AG04450 (cell line): ENCODE measurements at places on chromosomes 6 and 20.
A peak's percentile ranks its signal among the peaks of the same experiment; 100 is the strongest.

DNA sequence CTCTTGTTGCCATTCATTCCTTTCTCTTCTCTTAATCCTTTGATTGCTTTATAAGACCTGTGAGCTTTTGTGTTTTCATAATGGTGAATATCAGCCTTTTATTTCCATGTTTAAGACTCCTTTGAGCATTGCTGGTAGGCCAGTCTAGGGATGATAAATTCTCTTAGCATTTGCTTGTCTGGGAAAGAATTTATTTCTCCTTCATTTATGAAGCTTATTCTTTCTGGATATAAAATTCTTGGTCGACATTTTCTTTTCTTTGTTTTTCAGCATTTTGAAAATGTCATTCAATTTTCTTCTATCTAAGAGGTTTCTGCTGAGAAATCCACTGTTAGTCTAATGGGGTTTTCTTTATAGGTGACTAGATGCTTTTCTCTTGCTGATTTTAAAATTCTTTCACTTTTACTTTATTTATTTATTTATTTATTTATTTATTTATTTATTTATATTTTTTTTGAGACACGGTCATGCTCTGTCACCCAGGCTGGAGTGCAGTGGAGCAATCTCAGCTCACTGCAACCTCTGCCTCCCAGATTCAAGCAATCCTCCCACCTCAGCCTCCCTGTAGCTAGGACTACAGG is 15.0 kb downstream of the ARFGEF3 start:
- DNase-seq: no peak

DNA sequence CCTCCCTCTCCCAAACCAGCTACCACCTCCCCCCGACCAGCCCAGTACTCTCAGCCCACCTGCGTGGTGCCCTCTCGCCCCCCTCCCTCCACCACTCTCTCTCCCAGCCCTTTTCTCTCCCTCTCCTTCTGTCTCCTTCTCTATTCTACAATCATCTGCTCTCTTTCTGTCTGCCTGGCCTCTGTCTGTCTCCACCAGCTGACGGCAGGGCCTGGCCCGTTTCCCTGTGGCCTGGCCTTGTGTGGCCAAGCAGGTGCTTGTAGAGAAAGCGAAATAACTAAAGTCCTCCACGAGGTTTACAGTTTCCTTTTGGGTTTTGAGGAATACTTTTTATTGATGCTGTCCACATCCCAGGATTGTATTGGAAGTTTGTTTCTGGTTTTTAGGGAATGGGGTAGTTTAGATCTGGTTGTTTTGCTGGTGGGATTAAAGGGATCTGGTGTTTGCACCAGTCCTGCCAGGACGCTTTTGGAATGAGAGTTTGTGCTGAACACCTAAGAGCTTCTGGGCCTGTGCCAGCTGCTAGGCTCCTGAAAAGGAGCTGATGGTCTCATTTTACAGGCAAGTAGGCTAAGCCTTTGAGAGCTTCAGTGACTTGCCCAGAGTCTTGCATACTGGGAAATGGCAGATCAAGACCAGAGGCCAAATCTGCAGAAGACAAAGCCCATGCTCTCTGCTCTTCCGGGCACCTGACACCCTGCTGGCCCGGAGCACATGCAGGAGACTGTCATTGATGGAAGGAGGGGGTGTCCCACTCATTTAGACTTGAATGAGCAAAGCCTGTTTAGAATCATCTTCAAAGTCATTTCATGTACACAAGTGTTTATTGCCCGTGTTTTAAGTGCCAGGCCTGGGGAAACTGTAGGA is 161.7 kb downstream of the SYCP2 start:
- DNase-seq: no peak

- no peak for DNase-seq
Measured at GRCh38 chr6:151294561-151295101, 54.9 kb downstream of the AKAP12 start.

- no peak for DNase-seq
Measured at GRCh38 chr6:118313762-118314161, 234.3 kb upstream of the PLN start.

GRCh38 chr20:33038243-33038642 is 6.8 kb downstream of the BPIFB6 start:
- no peak for DNase-seq

DNA sequence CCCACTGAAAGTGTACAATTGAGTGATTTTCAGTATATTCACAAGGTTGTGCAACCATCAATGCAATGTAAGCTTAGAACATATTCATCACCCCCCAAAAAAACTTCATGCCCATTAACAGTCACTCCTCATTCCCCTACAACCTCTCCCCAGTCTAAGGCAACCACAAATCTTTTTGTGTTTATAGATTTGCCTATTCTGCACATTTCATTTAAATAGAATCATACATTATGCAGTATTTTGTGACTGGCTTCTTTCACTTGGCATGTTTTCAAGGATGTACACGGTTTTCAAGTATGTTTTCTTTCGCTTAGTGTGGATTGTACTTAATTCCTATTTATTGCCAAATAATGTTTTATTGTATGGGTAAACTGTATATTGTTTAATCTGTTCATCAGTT is 329.3 kb upstream of the RNF24 start:
- DNase-seq: no peak

DNA sequence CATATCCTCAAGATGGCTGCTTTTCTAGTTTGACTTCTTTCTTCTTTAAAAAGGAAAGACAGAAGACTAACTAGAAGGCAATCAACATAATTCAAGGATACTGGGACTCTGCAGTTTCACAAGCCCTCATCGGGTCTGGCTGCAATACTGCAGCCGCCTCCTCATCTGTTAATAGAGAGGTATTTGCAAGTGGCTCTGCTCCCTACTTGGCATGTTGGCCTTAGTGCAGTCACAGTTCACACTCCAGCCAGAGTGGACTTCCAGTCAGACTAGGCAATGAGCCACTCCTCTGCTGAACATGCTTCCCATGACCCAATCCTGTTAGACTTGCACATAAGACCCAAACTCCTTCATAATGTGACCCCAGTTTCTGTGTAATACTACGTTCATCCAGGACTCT is 141.9 kb upstream of the ENPP5 start:
- no peak for DNase-seq

DNA sequence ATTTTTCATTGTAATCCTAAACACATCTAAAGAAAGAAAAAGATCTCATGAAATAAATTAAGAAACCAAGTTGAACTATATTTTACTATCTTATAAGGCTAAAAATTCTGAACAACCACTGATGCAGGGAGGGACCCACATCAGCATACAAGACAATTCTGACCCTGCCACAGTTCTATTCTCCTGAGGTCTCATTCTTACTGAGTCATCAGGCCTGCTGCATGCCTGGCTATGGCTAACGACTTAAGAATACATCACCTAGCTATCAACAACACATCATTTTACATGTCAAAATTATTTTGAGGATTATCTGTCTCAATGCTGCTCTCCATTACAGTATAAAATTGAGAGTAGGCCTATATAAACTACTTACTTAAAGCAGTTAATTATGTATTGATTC is 52.9 kb downstream of the FBXL4 start:
- DNase-seq: no peak

- peak; percentile 64 for DNase-seq
Measured at GRCh38 chr6:73521351-73521985, 636 bp upstream of the EEF1A1 start.

DNA sequence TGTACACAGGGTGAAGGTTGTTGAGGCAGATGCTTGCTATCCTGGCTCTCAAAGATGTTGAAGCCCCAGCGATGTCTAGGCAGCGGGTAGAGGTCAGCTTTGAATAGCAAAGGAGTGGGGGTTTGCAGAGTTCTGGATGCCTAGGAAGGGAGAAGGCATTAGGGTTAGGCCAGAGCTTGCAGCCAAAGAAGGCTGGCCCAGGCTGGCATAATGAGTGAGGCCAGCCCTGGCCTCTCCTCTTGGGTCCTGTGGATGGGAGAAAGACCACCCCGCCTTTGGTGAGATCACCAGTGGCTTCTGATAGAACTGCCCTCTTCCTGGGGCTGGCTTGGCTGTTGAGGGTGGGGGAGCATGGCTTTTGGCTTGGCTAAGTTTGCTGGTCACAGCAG is 406 bp upstream of the WFDC5 start:
- no peak for DNase-seq

- DNase-seq: no peak
Measured at GRCh38 chr6:12538881-12539357, 177.6 kb upstream of the PHACTR1 start.

- no peak for DNase-seq
Measured at GRCh38 chr6:125952764-125953501, 3.6 kb upstream of the HINT3 start.

GRCh38 chr20:46330072-46330763 is 21.9 kb upstream of the CDH22 start:
- DNase-seq: no peak

GRCh38 chr6:159801935-159802334 is 1.9 kb downstream of the PNLDC1 start:
- DNase-seq: no peak

GRCh38 chr6:21201637-21202350 is 391.8 kb upstream of the SOX4 start:
- DNase-seq: no peak

GRCh38 chr6:1586861-1587450 is 22.8 kb upstream of the FOXC1 start:
- DNase-seq: no peak

DNA sequence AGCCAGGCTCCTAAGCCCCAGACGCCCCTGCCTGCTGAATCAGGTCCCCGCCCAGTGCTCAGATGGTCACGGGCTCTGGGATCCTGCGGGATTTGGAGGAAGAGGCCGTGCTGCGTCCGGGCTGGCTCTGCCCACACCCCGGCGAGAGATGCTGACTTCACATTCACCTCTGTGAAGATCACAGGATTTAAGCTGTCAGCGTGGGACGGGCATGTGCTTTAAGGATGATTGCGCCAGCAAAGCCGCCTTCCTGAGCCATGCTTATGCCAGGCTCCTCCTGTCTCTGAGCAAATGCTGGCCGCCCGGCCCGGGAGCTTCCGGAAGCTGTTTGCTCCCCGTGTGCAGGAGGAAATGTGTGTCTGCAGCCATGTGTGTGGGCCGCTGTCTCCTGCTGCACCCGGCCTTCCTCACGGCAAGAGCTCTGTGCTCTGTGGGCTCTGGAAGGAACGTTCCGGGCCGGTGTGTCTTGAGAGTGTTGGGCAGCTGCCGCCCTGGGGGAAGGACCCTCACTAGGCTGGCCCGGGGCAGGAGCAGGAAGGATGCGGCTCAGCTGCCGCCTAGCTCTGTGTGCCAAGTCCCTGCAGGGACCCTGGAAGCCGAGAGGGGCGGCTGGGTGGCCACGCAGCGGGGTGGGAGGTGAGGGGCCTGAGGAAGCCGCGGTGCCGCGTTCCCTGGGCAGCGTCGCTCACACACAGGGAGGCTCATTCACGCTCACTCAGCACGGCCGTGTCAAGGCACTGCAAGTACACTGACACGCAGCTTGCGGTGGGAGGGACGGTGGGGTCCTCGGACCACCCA is 19.0 kb upstream of the BHLHE23 start:
- no peak for DNase-seq

DNA sequence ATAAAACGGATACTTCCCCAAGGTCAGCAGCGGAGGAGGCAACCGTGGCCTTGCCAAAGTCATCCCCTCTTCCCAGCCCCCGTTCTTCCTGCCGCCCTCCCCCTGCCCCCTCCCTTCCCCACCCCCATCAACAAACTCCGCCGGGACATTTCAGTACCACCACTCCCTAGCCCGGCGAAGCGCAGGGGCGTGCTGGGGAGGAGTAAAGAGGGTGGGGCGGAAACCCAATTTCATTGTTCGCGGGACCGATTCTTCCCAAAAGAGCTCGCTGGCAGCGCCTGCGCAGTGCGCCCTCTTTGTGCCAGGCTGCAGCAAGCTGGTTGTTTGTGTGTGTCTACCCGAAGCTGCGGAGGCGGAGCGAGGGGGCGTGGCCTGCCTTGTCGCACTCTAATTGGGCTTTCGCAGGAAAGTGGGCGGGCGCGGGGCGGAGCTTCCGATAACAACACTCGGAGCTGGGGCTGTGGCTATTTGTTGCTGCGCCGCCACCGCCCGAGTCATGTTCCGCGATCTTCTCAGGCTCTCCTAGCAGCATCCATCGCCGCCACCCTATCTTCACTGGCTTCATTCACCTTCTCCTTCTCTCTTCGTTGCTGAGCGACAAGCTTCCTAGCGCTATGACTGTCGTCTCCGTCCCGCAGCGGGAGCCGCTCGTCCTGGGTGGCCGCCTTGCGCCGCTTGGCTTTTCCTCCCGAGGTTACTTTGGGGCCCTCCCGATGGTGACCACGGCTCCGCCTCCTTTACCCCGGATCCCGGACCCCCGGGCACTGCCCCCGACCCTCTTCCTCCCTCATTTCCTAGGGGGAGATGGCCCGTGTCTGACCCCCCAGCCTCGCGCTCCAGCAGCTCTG is at the start of gene PNRC1:
TSS of gene PNRC1 (plus strand) at position 471 of the 848 bp plus-strand sequence. CDS start at position 615, 144 bp downstream.
- peak; percentile 99 for DNase-seq

- DNase-seq: peak; percentile 70
Measured at GRCh38 chr6:121549736-121550135, 114.3 kb downstream of the GJA1 start.

DNA sequence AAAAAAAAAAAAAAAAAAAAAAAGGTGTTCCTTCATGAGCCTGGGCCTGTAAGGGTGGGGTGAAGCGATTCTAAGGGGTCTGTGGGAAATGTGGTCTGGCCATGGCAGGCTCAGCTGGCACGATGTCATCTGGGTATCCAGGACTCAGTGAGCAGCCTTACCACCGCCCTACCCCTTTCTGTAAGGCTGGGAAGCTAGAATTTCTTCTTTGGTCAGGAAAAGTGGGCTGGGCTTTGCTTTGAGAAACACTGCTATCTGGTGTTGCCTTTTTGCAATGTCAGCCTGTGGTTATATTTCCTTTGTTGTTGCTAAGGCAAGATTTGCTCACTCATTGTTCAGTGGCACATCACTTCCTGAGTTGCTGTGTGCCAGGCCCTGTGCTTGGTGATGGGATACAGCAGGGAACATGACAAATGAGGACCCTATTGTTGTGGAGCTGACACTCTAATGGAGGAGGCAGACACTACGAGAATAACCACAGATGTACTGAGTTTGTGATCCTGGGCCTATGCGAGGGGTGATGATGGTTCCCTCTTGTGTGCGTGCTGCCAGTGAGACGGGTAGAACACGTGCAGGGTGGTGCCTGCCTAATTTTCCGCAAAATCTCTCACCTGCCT is 45.9 kb upstream of the ZNFX1 start:
- DNase-seq: peak; percentile 30

DNA sequence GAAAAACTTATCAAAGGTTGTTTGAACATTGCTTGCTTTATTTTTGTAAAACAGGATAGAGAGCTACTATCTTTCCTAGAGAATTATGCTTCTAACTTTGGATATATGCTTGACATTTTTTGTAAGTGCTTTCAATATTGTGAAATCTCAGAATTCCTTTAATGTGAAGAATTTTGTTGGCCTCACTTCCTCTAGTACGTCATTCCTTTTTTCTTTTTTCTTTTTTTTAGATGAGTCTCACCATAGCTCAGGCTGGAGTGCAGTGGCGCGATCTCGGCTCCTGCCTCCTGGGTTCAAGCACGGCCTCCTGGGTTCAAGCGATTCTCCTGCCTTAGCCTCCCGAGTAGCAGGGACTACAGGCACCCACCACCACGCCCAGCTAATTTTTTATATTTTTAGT is 668.1 kb downstream of the RFPL4B start:
- peak; percentile 30 for DNase-seq
